ENCODE measurements at places on chromosomes 6 and 20.

DNA sequence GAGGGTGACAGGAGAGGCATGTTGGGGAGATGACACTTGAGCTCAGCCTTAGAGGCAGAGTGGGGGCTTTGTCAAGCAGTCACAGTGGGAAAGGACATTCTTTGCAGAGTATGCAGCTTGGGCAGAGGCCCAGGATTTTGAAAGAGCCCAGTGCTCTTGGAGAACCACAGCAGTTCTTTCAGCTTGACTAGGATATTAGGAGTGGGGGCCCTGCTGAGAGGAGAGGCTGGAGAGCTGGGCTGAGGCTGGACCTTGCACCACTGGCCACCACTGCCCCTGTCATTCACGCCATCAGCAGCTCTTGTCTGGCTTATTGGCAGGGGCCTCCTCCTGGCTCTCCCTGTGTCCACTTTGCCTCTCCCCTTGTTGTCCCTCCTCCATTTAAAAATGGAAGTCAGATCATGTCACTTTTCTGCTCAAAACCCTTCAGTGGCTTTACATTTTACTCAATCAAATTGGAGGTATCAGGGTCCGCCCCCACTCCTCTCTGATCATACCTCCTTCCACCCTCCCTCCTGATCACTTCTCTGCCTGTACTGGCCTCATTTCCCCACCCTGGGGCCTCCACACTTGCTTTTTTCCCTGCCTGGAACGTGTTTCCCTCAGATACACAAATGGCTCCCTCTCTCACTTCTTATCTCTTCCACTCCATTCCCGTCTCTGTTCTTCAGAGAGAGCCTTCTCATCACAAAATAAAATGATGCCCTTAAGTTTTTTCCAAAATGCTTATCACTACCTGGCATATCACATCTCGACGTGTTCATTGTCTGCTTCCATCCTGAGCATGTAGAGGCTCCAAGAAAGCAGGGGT is 10.5 kb downstream of the MANBAL start:
- H3K27me3 ChIP-seq = no peaks in the 10 kb centered on the region
- H3K4me1 ChIP-seq = peaks cover 24% of the 10 kb centered on the region
- no peak overlapping the region for H3K4me3 ChIP-seq
- no peak overlapping the region for H3K27ac ChIP-seq

- no peak overlapping the region for H3K27ac ChIP-seq
- DNase-seq = no peak
- H3K4me3 ChIP-seq = no peak overlapping the region
- peaks cover 3% of the 10 kb centered on the region for H3K4me1 ChIP-seq
- no peaks in the 10 kb centered on the region for H3K27me3 ChIP-seq
Observed at GRCh38 chr6:52532457-52532856, 44.4 kb downstream of the TRAM2 start.

DNA sequence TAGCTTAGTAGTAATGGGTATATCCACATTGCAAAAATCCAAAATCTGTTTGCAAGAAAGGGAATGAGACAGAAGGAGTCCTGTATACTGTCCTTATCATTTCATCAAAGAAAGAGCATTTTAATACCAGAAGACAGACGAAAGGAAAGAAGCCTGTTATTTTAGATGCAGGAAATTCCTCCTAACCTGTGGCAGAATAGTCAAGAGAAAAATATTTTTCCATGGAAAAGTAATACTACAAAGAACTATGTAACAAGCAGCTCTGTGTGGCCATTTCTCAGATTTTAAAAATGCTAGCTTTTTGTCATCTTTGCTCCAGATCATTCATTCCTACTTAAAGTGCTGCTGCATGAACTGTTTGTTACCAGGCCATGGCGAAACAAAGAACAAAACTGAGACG is 72.9 kb upstream of the SCP2D1 start:
- H3K4me1 ChIP-seq = peaks cover 6% of the 10 kb centered on the region
- H3K36me3 ChIP-seq = no peaks in the 10 kb centered on the region
- no peak overlapping the region for H3K4me3 ChIP-seq
- no peaks in the 10 kb centered on the region for H3K27me3 ChIP-seq
- H3K27ac ChIP-seq = no peak overlapping the region

DNA sequence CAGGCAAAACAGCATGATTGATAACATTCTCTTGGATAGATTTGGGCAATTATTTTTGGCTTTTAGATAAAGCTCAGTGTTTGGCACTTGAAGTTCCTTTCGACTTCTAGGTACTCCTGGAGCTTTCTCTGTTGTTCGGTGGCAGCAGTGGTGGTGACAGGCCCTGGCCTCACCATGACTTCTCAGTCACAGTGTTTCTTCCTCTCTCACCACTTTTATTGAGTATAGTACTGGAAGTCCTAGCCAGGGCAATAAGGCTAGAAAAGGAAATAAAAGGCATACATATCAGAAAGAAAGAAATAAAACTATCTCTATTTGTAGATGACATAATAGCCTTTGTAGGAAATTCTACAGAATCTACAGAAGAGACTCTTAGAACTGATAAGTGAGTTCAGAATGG is 101.2 kb upstream of the SIRPG start:
- H3K36me3 ChIP-seq = no peaks in the 10 kb centered on the region
- no peak overlapping the region for H3K27ac ChIP-seq
- no peaks in the 10 kb centered on the region for H3K27me3 ChIP-seq

DNA sequence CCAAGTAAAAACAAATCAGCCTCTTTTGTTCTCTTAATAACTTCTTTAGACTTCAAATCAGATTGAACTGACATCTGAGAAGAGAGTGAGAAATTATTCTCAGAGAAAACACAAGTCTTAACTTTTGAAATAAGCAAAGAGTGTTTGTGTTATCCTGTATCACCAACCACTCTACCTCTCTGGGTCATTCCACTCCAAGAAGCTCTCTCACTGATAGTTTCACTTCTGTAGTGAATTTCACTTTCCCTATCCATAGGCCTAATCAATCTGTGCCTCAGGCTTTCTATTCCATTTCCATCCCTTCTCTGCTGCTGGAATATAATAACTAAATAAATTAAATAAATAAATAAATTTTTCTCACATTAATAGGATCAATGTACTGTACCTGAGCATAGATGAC is 235.0 kb downstream of the HTR1B start:
- H3K27me3 ChIP-seq = no peaks in the 10 kb centered on the region
- H3K36me3 ChIP-seq = no peaks in the 10 kb centered on the region
- no peaks in the 10 kb centered on the region for H3K4me1 ChIP-seq
- no peak for DNase-seq
- H3K27ac ChIP-seq = no peak overlapping the region
- H3K4me3 ChIP-seq = no peak overlapping the region

DNA sequence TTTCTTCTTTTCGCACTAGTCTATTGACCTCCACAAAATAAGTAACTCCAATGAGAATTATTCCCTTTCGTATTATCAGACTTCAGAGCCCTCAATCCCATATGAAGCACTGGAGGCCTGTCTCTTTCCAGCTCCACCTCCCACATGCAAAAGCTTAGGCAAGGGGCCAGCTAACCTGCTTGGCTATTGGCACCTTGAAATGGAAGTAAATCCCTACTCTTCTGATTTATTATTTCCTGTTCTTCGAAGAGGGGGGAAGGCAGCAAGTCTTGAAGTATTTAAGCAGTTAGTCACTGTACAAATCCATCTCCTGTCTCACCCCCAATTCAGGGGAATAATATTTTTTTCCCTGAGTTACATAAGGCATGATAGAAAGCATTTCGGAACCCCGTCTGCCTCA is 577.8 kb downstream of the MAFB start:
- no peaks in the 10 kb centered on the region for H3K4me1 ChIP-seq
- no peaks in the 10 kb centered on the region for H3K27me3 ChIP-seq
- H3K4me3 ChIP-seq = no peak overlapping the region

DNA sequence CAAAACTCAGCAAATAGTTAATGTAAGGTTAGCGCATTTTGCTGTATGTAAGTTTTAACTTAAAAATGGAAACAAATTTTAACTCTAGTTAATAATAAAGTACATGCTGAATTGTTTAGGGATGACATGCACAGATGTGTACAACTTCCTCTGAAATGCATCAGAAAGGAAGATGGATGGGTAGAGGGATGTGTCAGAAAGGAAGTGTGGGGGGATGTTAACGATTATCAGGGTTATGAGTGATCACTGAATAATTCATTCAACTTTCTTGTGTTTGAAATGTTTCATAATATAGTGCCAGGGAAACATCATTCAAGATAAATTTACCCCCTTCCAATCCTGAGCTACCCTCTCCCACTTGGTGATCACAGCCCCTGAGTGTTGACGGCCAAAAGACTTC is 87.6 kb downstream of the FOXA2 start:
- no peaks in the 10 kb centered on the region for H3K36me3 ChIP-seq
- DNase-seq = no peak
- H3K27me3 ChIP-seq = no peaks in the 10 kb centered on the region
- no peaks in the 10 kb centered on the region for H3K4me1 ChIP-seq
- H3K4me3 ChIP-seq = no peak overlapping the region
- no peak overlapping the region for H3K27ac ChIP-seq

- no peak overlapping the region for H3K27ac ChIP-seq
- no peaks in the 10 kb centered on the region for H3K36me3 ChIP-seq
- no peaks in the 10 kb centered on the region for H3K4me1 ChIP-seq
- H3K27me3 ChIP-seq = no peaks in the 10 kb centered on the region
- no peak overlapping the region for H3K4me3 ChIP-seq
Observed at GRCh38 chr6:30155520-30156261, 5.3 kb downstream of the TRIM10 start.

DNA sequence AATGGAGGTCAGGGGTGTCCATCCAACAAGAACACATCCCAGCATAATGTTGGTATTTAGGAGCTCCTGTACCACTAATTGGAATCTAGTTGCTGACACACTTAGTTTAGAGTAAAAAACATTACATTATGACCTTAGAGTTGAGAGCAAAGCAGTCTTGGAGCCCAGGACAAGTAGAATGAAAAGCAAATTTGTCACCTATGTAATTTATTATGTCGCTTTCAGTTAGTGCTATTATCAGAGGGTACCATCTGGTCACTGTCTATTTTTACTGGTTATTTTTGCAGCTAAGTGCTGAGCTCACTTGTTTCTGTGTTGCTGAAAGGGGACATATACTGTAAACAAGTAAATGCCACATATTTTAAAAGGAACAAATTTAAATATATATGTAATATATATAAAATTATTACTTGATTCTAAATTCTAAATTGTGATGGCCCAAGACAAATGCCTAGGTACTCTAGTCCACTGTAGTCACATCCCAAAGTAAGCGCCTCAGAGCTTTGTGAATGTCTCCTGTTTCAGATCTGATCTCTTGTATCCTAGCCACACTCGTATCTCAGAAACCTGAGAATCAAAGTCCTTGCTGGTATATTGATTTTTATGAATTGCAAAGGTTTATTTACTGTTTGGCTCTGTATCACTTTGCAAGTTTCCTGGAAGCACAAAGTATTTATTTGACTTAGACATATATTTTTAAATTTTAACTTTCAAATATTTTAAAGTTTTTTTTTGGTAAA is 148.6 kb upstream of the MAN1A1 start:
- no peaks in the 10 kb centered on the region for H3K27me3 ChIP-seq
- H3K4me3 ChIP-seq = no peak overlapping the region
- H3K4me1 ChIP-seq = no peaks in the 10 kb centered on the region
- DNase-seq = no peak
- H3K27ac ChIP-seq = no peak overlapping the region

DNA sequence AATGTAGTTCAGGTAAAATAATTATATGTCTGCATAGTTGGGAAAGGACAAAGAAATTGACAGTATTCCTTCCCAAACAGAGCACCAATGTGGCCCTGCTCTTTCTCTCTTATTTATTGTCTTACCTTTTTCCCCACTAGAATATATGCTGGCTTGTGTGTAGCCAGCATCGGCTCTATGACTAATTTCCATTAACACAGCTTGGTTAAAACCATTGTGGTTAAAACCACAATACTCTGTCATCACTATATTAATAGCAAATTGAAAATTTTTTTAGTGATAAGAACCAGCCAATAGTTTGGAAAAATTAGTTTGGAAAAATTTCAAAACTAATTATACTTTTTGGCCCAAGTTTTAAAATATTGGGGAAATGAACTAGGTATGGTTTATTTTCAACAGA is 535.1 kb downstream of the UTRN start:
- no peaks in the 10 kb centered on the region for H3K36me3 ChIP-seq
- H3K27ac ChIP-seq = no peak overlapping the region
- no peaks in the 10 kb centered on the region for H3K27me3 ChIP-seq
- DNase-seq = no peak
- H3K4me1 ChIP-seq = no peaks in the 10 kb centered on the region

DNA sequence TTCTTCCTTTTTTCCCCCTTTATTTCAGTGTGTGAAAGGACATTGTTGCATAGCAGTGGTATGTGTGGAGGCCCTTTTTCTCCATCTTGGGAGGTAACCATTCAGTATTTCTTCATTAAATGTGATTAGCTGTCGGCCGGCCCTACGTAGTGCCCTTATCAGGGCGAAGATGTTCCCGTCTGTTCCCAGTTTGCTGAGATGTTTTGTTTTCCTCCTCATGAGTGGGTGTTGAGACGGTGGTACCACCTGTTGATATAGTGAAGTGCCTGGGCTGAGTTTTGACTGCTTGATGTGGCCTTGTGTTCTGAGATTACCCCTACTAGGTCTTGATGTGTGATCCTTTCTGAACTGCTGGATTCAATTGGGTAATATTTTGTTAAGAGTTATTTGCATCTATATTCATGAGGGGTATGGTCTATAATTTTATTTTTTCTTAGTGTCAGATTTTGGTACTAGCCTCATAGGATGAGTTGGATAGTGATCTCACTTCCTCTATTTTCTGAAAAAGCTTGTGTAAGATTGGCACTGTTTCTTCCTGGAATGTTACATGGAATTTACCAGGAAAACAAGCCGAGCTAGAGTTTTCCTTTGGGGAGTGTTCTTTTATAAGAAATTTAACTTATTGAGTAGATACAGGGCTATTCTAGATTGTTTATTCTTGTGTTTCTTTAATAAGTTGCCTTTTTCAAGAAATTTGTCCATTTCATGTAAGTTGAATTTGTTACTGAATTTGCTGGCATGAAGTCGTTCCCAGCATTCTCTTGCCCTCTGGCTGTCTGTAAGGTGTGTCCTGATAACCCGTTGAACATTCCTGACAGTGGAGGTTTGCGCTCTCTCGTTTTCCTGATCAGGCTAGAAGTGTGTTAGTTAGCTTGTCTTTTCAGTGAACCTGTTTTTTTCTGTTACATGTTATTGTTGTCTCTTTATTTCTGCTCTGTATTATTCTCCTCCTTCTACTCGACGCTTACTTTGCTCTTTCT is 4.3 kb downstream of the MTG2 start:
- no peak overlapping the region for H3K4me3 ChIP-seq
- no peak overlapping the region for H3K27ac ChIP-seq
- no peaks in the 10 kb centered on the region for H3K36me3 ChIP-seq
- no peaks in the 10 kb centered on the region for H3K27me3 ChIP-seq

- no peak for DNase-seq
- no peaks in the 10 kb centered on the region for H3K27me3 ChIP-seq
- no peaks in the 10 kb centered on the region for H3K4me1 ChIP-seq
- no peak overlapping the region for H3K4me3 ChIP-seq
- no peak overlapping the region for H3K27ac ChIP-seq
Observed at GRCh38 chr20:20130399-20130798, 78.1 kb downstream of the CFAP61 start.

GRCh38 chr6:151054306-151054705 is 185.5 kb upstream of the AKAP12 start:
- H3K27ac ChIP-seq = no peak overlapping the region
- H3K27me3 ChIP-seq = no peaks in the 10 kb centered on the region
- H3K36me3 ChIP-seq = no peaks in the 10 kb centered on the region

DNA sequence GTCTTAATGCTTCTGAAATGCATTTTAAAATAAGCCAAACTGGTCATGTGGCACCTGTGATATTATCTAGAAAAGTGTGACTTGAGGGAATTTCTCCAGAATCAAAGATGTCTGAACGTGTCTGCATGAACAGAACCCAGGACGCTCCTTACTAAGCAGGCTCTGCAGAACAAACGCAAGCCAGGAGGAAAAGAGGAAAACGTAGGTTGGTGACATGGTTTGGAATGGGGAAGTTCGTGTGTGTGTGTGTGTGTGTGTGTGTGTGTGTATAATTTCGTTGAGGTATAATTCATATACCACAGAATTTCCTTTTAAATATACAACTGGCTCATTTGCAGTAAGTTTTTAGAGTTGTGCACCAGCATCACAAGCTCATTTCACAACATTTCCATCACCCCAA is 200.5 kb upstream of the FOXQ1 start:
- H3K4me3 ChIP-seq = no peak overlapping the region
- DNase-seq = no peak
- H3K27ac ChIP-seq = no peak overlapping the region

Data from testis (tissue), 5 donors.